ENCODE measurements at places on chromosomes 7 and 10. TPM values are rescaled to one million over a fixed set of nuclear protein-coding genes. Genes with fewer than 3 reads are reported as not detected.

The GRK5 gene
- total RNA-seq, result 43.4 TPM

The CLCN1 gene
- total RNA-seq, result not detected

The ZNF25 gene
- total RNA-seq, result 19.4 TPM

The RSPH10B2 gene
- not detected for total RNA-seq

The SLC26A5 gene
- total RNA-seq, result not detected

The HMX2 gene
- total RNA-seq, result not detected

The MOGAT3 gene
- total RNA-seq, result not detected

The CALHM3 gene
- not detected for total RNA-seq

The ARL3 gene
- total RNA-seq, result 13.6 TPM

The SVOPL gene
- not detected for total RNA-seq

The MIOS gene
- total RNA-seq, result 28.4 TPM

The LDB3 gene
- total RNA-seq, result 1,459 TPM

The CTAGE4 gene
- total RNA-seq, result 0.62 TPM

The CDHR1 gene
- total RNA-seq, result 0.32 TPM

The TUBB8 gene
- not detected for total RNA-seq

The SGMS1 gene
- total RNA-seq, result 21.9 TPM

The H2BK1 gene
- total RNA-seq, result not detected

The DNAJC9 gene
- 9.6 TPM for total RNA-seq

The MMRN2 gene
- 31.3 TPM for total RNA-seq

The BEND7 gene
- 17.4 TPM for total RNA-seq

The ADCK2 gene
- 10.0 TPM for total RNA-seq

The PVRIG gene
- total RNA-seq, result not detected

The NPC1L1 gene
- not detected for total RNA-seq

The FEZF1 gene
- not detected for total RNA-seq

The LBX1 gene
- total RNA-seq, result not detected

The CACUL1 gene
- total RNA-seq, result 28.5 TPM

The USP6NL gene
- 6.9 TPM for total RNA-seq

The SPDYE11 gene
- total RNA-seq, result not detected

The LRIT1 gene
- total RNA-seq, result not detected

The ASAH2 gene
- total RNA-seq, result 0.32 TPM

The TDRD1 gene
- total RNA-seq, result 2.7 TPM

The SAMD9 gene
- total RNA-seq, result 3.5 TPM

The RAPGEF5 gene
- 11.4 TPM for total RNA-seq

The TCF7L2 gene
- total RNA-seq, result 13.5 TPM

The HTRA1 gene
- total RNA-seq, result 46.6 TPM

The GHRHR gene
- total RNA-seq, result not detected

The DTX2 gene
- total RNA-seq, result 9.3 TPM

The PTF1A gene
- total RNA-seq, result not detected

The CNNM1 gene
- 0.10 TPM for total RNA-seq

The SEPHS1 gene
- 27.8 TPM for total RNA-seq

The SFRP5 gene
- total RNA-seq, result 1.3 TPM

The NKX6-2 gene
- not detected for total RNA-seq

The SPDYE2 gene
- total RNA-seq, result not detected
